CD4-positive, alpha-beta T cell treated with Interleukin-4 for 4 hours (primary cell): ENCODE measurements at places on chromosomes 2 and 18.
A peak's percentile ranks its signal among the peaks of the same experiment; 100 is the strongest.

- no peak for DNase-seq
Measured at GRCh38 chr2:208207769-208208168, 17.9 kb upstream of the C2orf80 start.

DNA sequence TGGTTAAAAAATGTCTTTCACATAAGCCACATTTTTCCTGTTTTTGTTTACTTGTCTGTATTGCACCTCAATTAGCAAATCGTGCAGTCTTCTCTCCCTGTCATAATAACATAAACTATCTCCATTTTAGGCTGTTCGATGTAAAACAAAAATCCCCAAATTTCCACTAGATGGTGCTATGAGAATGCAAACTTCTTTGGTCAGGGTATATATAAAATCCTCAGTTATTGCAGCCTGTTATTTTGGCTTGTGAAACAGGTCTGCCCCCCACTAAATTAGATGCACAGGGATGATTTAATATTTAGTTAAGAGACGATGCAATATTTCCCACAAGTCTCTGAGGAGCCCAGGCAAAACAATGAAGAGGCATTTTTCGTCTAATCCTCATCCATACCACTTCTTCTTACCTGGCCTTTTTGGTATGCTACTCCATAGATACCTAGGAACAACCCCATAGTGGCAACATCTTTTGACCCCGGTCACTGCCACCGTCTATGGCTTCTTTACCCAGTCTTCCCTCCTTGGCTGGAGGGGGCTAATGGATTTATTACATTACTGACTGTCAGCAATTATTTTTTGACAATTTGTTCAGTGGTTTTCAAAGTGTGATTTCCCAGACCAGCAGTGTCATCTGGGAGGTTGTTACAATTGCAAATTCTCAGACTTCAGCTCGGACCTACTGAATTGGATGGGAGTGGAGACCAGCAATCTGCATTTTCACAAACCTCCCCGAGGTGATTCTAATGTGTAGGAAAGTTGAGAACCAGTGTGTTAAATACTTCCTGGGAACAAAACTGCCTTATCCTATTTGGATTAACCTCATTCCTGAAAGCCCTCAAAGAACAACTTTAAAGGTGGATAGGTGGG, 117.4 kb upstream of the CWC22 start:
- peak; percentile 44 for DNase-seq

- DNase-seq: no peak
Measured at GRCh38 chr18:8943900-8944870, 158.3 kb upstream of the NDUFV2 start.

DNA sequence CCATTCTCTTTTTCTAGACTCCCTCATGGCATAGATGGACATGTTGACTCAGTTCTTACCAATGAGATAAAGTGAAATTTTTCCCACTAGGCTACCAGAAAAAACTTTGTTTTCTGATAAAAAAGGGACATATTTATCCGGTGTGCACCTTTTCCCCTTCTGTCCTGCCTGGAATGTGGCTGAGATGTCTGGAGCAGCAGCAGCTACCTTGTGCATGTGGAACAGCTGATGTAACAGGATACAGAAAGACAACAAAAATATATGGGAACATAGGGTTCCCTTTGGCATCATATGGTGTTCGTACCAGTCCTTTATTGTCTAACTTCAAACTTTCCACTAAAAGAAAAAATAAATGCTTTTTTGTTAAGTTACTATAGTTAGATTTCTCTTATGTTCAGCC, 460.2 kb upstream of the HS6ST1 start:
- no peak for DNase-seq

- no peak for DNase-seq
Measured at GRCh38 chr2:171347591-171348032, 86.2 kb downstream of the METTL8 start.

DNA sequence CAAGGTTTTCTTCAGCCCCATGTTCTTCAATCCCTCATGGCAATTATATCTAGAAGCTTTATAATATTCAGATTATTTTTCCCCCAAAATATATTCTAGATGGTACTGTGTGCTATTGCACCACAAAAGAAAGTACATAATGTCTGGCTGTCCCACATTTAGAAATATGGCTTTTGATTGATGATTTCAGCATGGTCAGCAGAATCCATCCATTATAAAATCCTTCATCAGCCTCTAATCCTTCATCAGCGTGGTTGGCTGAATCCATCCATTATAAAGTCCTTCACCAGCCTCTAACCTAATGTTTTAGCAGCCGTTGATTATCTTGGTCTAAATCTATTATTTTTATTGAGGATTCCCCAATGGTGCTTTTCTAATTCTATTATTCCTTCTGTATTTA, 23.3 kb upstream of the HAAO start:
- DNase-seq: no peak

DNA sequence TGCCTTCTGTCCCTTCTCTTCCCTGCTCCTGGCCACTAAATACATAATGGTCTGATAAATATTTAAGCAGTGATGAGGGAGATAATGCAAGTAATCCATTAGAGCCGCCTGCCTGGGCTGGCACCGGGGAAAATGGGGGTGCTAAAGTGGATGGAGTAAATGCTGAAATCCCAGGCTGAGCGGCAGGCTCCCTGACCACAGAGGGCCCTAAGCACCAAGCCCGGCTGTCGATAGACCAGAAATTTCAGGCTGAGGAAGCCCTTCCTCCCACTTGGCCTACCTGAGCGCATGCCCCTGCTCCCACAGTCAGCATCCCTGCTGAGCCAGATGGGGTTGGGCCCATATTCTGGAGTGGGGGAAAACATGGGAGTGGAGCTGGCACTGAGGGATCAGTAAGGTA, 197.5 kb upstream of the SKOR2 start:
- DNase-seq: no peak

GRCh38 chr2:147789720-147790119, 55.1 kb upstream of the ACVR2A start:
- DNase-seq: no peak

DNA sequence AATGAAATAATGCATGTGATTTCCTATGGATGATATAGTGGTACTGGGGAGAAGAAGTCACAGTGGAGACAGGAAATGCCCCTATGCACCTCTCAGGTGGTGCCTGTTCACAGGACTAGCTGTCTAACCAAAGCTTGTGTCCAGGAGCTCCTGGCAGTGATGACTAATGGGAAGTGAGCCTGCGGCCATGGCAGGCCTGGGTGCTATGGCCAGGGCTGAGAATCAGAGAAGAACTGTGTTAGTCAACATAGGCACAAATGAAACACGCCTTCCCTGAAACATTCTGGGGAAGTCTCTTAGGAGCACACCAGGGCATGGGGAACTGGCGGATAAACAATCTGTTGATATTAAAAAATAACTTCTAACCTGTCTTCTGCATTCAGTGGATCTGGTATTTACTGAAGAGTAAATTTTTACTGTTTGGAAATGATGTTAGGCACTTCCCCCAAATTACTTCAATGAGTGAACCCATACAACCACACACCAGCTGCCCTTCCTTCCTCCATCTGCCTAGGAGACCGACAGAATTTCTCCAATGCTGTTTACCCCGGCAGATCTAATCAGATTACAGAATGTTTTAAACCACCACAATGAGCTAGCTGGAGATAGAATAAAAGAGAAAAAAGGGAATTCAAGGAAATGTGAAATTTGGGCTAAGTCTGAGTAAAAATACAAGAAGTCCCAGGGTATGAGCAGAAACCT, 67.4 kb downstream of the MEP1B start:
- no peak for DNase-seq
